ENCODE measurements at places on chromosomes 16 and 17. TPM values are rescaled to one million over a fixed set of nuclear protein-coding genes. Genes with fewer than 3 reads are reported as not detected.

NUBP1 gene
- 17.3 TPM for total RNA-seq

EFTUD2 gene
- total RNA-seq = 125 TPM

SPIRE2 gene
- 3.8 TPM for total RNA-seq

MT1G gene
- total RNA-seq = not detected

HBA1 gene
- total RNA-seq = 2.2 TPM

CACNG5 gene
- total RNA-seq = not detected
